Mucosa of descending colon (tissue), 3 donors: ENCODE measurements at places on chromosomes 1 and 21.

DNA sequence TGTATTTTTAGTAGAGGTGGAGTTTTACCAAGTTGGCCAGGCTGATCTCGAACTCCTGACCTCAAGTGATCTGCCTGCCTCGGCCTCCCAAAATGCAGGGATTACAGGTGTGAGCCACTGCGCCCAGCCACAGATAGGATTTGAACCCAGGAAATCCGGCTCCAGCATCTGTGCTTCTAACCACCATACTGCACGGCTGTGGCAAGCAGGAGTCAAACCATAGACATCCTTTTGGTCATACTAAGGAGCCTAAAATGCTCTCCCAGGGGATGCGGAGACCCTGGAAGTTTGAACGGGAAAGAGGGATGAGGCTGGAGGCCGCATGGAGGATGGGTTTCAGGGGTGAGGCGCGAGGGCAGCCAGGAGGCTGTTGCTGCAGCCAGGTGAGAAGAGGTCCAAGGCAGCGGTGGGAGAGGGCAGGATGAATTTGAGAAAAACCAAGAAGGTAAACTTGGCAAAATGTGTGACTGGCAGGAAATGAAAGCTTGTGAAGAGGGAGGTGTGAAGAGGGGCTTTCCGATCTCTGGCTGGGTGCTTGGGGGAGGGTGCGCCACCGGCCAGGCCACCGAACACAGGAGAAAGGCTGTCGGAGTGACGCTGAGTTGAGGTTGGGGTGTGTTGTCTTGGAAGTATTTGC, 24.0 kb upstream of the CDK18 start:
- no peak for DNase-seq

DNA sequence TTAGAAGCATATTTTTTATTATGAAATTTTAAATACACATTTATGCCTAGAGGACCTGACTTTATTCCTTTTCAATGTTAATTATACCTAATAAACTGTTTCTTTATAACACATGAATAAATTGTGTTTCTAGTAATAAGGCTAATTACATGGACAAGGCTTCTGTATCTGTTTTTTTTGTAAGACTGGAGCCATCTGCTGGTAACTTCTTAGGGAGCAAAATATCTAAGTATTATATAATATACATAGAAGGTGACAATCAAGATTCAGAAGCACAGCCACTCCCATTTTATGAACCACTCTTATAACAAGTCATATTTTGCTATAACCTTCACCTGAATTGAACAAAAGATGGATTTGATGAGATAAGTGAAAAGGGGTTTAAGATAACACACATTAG, 84.2 kb downstream of the LBR start:
- DNase-seq, result no peak

- DNase-seq, result no peak
These were observed 255.1 kb downstream of the FGGY start for GRCh38 chr1:59552007-59552406.

DNA sequence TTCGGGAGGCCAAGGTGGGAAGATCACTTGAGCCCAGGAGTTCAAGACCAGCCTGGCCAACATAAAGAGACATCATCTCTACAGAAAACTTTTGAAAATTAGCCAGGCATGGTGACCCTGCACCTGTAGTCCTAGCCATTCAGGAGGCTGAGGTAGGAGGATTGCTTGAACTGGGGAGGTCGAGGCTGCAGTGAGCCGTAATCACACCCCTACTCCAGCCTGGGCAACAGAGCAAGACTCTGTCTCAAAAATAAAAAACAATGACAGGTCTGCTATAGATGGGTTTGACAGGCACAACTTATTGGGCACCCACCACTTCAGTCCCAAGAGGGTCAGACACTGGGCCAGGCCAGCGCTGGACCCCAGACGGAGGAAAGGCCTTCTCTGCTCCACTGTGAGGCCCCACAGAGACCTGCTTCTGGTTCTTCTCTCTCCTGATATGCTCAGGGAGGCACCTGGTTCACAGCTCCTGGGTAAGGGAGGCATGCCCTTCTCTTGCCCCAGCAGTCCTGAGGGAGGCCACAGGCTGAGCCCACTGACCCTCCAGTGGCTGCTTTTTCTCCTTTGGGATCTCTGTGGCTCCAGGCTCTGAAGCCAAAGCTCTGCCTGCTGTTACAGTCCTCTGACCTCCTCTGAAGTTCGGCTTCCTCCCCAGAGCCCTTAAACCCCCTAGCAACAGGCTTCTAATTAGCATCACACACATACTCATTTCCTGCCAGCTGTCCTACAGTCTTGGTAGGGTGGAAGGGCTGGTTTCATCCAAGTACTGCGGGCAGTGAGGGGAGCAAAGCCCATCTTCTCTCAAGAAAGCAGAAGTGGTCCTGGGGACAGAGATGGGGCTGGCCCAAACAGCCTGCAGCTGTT, 14.4 kb downstream of the S100A16 start:
- no peak for DNase-seq

DNA sequence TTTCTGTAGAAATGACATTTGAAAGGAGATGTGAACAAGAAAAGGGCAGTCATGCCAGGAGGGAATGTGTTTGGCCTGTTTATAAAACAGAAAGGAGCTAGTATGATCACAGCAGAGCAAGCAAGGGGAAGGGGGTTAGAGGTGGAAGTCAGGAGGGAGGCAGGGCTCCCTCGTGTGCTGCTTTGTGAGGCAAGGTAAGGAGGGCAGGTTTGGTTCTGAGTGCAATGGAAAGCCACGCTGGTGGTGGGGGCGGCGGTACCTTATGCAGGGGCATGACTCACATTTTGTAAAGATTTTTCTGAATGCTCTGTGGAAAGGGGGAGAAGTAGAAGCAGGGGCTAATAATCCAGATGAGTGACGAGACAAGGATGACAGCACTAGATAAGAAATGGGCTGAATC, 197.5 kb upstream of the C8B start:
- no peak for DNase-seq

DNA sequence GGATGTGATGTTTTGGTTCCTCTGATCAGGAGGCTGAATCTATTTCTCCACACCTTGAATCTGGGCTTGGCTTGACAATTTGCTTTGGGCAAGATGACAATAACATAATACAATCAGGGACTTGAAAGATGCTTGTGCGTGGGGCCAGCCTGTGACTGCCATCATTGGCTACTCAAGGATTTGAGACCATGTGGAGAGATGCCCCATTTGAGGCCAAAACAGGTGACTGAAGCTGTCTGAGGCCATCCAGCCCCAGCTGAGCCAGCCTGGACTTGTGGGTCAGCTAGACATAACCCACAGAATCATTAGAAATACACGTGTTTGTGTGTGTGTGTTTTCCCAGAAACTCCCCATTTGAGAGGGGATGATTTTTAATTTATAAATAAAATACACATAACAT, 421.5 kb downstream of the PTPRU start:
- DNase-seq, result no peak

DNA sequence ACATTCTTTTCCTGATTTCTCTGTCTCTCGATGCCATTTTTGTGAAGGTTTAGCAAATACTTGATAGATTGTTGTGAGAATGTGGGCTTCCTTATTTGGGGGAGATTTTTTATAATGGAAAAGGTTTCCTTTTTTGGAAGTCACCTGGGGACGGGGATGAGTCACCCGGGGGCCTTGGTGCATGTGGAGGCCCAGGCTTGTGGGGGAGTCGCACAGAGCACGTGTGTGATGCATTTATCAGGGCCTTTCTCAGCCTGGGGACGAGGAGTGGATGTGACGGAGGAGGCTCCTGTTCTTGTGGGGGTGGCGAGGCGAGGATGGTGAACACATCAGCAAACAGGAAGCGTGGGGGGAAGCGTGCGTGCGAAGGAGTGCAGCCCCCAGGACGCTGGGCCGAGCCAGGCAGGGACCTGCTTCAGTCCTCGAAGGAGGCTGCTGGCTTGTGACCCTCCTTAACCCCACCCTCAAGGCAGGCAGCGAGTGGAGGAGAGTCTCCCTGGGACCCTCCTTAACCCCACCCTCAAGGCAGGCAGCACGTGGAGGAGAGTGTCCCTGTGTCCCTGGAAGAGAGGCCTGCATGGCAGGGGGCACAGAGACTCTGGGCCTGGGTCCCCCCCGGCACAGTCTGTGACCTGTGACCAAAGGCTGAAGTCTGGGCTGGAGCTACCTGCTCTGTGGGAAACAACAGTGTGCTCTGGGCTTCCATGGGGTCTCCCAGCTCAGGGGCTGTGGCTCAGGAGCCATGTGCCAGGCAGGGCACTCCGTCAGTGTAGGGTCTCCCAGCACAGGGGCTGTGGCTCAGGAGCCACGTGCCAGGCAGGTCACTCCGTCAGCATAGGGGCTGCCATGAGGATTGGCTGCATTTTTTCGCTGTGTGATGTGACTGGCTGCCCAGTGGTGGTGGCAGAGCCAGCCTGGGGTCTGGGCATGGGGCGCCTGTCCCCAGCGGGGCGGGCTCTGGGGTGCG, 57.2 kb downstream of the AGPAT3 start:
- DNase-seq, result no peak

DNA sequence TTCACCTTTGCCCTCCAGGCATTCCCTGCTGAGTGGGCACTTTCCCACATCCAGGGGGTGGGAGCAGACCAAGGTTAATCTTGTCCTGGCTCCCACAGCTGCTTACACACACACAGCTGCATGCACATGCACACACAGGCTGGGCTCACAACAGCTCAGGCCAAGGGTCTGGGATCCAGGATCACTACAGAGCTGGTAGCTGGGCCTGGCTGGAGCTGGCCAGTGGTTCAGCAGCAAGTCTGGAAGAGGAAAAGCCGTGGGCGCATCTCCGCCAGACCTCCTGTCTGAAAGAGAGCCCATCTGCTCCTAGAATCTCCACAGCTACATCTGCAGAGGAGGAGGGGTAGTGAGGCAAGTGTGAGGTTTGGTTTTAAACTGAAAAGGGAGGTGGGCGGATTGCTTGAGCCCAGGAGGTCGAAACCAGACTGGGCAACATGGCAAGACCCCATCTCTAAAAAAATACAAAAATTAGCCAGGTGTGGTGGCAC, 3.8 kb downstream of the CDK18 start:
- no peak for DNase-seq

GRCh38 chr1:111505641-111506119, 2.2 kb upstream of the ADORA3 start:
- peak; percentile 56 for DNase-seq

- DNase-seq, result peak; percentile 76
These were observed 60.8 kb downstream of the BCAR3 start for GRCh38 chr1:93620841-93621210.

DNA sequence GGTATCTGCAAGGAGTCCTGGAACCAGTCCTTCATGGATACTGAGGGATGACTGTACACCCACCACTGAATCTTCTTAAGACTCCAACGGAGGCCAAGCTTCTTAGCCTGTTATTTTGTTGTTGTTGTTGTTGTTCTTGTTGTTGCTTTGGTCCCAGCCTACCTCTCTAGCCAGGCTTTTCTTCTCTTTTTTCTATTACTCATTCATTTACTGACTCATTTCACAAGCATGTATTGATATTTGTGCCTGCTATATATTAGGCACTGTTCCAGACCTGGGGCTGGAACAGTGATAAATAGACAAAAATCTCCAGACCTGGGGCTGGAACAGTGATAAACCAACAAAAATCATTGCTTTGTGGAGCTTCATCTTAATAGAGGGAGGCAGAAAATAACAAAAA, 20.4 kb downstream of the CENPF start:
- no peak for DNase-seq

GRCh38 chr21:42269386-42269785, 45.8 kb downstream of the TFF3 start:
- DNase-seq, result no peak

GRCh38 chr1:48230236-48230635, 7.7 kb downstream of the SLC5A9 start:
- DNase-seq, result no peak

GRCh38 chr1:31214316-31215064, 25.2 kb downstream of the NKAIN1 start:
- no peak for DNase-seq

GRCh38 chr1:191971447-191971846, 186.8 kb upstream of the RGS18 start:
- DNase-seq, result no peak

DNA sequence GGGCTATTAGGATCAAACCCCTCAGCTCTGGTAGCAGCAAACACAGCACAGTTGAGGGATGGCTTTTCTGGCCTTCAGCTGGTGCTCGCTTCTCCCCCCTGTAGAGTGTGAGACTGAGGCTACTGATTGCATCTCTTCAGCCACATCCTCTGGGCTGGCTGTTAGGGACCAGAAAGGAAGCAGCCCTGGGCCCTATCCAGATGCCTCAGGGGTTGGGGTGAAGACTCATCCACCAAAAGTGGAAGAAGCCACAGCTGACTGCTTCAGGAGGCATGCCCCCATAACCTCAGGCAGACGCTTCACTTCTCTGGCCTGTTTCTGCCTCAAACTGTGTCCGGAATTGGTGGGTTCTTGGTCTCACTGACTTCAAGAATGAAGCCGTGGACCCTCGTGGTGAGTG, 6.2 kb upstream of the TMEM200B start:
- DNase-seq, result no peak

DNA sequence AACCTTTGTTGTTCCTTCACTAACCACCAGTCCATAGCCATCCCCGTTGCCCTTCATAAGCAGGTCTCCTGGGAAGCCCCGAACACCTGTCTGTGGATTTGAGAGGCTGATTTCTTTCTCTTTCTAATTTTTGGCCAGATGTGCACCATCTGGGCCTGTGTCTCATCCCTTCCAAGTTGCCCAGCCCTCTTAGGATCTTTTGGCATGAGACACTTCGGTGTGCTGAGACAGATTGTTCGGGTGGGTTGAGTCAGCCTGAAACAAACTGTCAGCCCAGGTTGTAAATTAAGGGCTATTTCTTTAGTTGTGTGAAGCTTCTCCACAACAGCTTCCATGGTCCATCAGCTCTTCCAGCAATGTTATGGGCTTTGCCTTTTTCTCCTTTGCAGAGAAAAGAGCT, 1.4 kb upstream of the DNAJC11 start:
- no peak for DNase-seq

DNA sequence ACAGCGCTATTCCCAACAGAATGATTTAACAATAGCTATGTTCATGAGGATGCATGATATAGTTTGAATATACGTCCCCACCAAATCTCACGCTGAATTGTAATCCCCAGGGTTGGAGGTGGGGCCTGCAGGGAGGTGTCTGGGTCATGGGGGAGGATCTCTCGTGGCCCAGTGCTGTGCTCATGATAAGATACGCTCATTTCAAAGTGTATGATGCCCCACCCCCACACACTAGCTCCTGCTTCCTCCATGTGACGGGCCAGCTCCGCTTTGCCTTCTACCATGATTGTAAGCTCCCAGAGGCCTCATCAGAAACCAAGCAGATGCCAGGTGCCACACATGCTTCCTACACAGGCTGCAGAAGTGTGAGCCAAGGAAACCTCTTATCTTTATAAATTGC, 93.6 kb downstream of the SMYD3 start:
- no peak for DNase-seq

GRCh38 chr1:68327414-68327813, 95.1 kb upstream of the WLS start:
- DNase-seq, result no peak

GRCh38 chr1:17496419-17496818, 43.1 kb upstream of the ARHGEF10L start:
- DNase-seq, result no peak
